Astrocyte of the cerebellum (primary cell): ENCODE measurements at places on chromosomes 16 and 17.

GRCh38 chr16:57379579-57379978 lies 7.3 kb downstream of the CX3CL1 start:
- DNase-seq, result no peak

- peak; percentile 49 for DNase-seq
Measured at GRCh38 chr17:77002103-77003045, 134.2 kb downstream of the MGAT5B start.

- peak; percentile 95 for DNase-seq
Measured at GRCh38 chr17:66459811-66460270, 157.4 kb downstream of the PRKCA start.

DNA sequence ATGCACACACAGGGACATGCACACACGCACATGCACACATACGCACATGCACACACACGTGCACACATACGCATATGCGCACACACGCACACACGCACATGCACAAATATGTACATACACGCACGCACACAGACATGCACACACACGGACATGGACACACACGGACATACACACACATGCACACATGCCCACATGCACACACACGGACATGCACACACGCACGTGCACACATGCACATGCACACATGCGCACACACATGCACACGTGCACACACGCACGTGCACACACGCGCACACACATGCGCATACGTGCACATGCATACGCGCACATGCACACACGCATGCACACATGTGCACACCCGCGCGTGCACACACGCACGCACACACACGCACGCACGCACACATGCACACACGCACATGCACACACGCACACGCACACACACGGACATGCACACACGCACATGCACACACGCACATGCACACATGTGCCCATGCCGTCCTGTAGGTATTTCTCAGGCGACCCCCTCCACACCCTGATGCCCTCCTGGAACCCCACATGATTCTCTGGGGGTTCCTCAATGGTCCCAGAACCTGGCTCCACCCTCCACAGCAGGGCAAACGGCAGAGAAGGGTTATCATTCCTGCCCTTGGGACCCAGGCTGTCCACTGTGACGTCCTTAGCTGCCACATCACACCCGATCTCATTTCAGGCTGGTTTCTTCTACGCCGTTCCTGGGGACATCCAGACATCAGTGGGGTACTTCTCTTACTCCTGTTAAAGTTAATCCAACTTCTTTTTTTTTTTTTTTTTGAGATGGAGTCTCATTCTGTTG lies 9.6 kb upstream of the RBFOX3 start:
- no peak for DNase-seq

GRCh38 chr16:77290451-77291115 lies 91.4 kb downstream of the SYCE1L start:
- peak; percentile 15 for DNase-seq

GRCh38 chr16:17331071-17331607 lies 139.6 kb downstream of the XYLT1 start:
- DNase-seq, result no peak

GRCh38 chr16:66335704-66336329 lies 30.7 kb upstream of the CDH5 start:
- peak; percentile 62 for DNase-seq
